ENCODE measurements at places on chromosomes 11 and 22.

- DNase-seq: no peak
Measured at GRCh38 chr22:42889304-42889703, 32.2 kb upstream of the ARFGAP3 start.

DNA sequence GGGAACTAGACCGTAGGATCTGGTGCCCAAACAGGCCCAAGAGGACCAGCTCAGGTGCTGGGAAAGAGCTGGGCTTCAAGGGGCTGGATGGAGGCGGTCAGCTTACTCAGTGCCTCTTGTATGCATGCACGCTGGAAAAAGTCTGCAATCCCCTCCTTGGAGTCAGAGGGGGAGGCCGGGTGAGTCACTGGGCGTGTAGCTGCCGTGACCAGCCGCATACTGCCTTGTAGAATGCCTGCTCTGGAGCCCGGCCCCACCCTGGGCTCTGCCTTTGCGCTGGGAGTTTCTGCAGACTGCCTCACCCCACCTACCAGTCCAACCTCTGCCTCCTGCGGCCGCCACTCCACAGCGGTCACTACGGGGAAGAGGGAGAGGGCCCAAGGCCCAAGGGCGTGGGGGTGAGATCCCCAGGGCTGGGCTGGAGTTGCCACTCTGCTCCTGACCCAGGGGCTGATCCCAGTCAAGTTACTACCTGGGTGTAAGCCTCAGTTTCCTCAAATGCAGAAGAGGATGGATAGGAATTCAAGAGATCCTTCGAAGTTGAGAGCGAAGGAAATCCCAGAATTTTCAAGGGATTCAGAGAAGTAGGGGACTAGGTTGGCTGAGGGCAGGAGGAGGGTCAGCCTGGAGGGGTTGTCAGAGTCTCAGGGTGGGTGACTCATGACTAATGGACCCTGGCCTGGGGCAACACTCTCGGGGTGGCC lies 4.2 kb downstream of the MRGPRF start:
- no peak for DNase-seq

DNA sequence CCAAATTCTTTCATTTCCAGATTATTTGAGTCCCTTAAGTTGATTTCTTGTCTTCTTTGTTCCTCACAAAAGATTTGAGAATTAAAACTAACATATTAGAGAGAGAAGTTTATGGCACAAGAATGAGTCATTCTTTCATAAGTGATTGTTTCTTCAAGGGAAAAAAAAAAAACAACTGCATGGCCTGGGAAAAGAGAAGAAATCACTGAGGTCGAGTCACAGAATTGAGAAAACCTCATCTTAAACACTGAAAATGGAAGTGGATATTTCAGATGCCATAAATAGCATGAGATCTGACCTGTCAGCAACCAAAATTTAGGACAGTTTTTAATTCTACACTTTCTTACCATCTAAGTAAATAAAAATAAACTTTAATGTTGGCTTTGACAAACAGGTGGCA lies 87.2 kb downstream of the CWF19L2 start:
- DNase-seq: no peak

DNA sequence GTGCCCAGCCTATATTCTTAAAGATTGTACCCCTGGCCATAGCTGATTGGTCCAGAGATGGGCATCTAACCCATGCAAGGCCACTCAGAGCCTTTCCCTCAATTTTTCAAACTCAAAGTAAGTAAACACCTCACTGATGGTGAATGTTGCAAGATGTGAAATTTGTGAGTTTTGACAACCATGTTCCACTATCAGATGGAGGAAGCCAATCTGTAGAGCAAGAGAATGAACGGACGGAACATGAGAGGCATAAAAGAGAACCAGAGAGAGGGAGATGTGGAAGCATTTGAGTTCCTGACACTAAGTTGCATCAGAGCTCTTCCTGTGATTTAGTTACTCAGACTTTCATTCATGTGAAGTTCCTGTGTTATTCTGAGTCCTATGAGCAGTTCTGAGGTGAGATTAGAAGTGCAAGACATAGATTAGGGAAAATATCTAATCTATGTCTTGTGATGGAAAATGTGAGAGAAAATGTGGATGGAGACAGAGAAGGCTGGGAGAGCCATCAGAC lies 73.3 kb downstream of the PRSS23 start:
- no peak for DNase-seq

- DNase-seq: no peak
Measured at GRCh38 chr11:92070026-92070889, 154.4 kb upstream of the FAT3 start.

- no peak for DNase-seq
Measured at GRCh38 chr11:27394781-27395228, 31.8 kb upstream of the CCDC34 start.

Measured in NCI-H1930 (cell line).